ENCODE measurements at places on chromosomes 5 and 9. TPM values are rescaled to one million over a fixed set of nuclear protein-coding genes. Genes with fewer than 3 reads are reported as not detected.

Gene SHC3
- total RNA-seq, result 13.9 TPM

Gene SMC2
- total RNA-seq, result 12.4 TPM

Gene ACTBL2
- total RNA-seq, result 1.7 TPM

Gene RNF180
- 0.36 TPM for total RNA-seq

Gene PCDHGB6
- total RNA-seq, result 2.8 TPM

Gene PCDHA4
- total RNA-seq, result under 0.01 TPM

Gene ACER2
- total RNA-seq, result 1.6 TPM

Gene PRDM9
- total RNA-seq, result not detected

Gene GCNT4
- 1.8 TPM for total RNA-seq

Gene MCTP1
- total RNA-seq, result not detected

Gene FCN2
- total RNA-seq, result not detected

Gene MRRF
- total RNA-seq, result 35.8 TPM

Gene TNFSF8
- not detected for total RNA-seq

Gene HCN1
- not detected for total RNA-seq

Gene LECT2
- total RNA-seq, result not detected

Gene CXCL14
- under 0.01 TPM for total RNA-seq

Gene SLC36A3
- total RNA-seq, result not detected

Gene TRPM3
- total RNA-seq, result not detected

Gene QRFP
- not detected for total RNA-seq

Gene FTMT
- not detected for total RNA-seq

Gene FIBCD1
- total RNA-seq, result 1.1 TPM

Gene ADAM19
- total RNA-seq, result 38.3 TPM

Gene CDKN2B
- 5.6 TPM for total RNA-seq

Gene LRRC19
- total RNA-seq, result not detected

Gene FOXI1
- not detected for total RNA-seq

Gene CAVIN4
- 4.2 TPM for total RNA-seq

Gene PCDHB14
- total RNA-seq, result 0.28 TPM

Gene PDE8B
- total RNA-seq, result under 0.01 TPM

Gene RAD1
- total RNA-seq, result 21.5 TPM

Gene RGS7BP
- not detected for total RNA-seq

Gene FOXD4
- not detected for total RNA-seq

Gene CD14
- 0.18 TPM for total RNA-seq

Gene RNF183
- total RNA-seq, result not detected

Gene F12
- 0.56 TPM for total RNA-seq

Gene CDH9
- total RNA-seq, result not detected

Gene NPR3
- 88.2 TPM for total RNA-seq

Gene ADAMTS2
- 18.3 TPM for total RNA-seq

Gene WDR31
- 0.28 TPM for total RNA-seq

Gene TJP2
- total RNA-seq, result 49.3 TPM

Gene DNAI1
- not detected for total RNA-seq

Gene IL31RA
- total RNA-seq, result 0.90 TPM

Gene SCGB3A2
- not detected for total RNA-seq

Gene ARHGEF37
- 0.28 TPM for total RNA-seq

Gene UIMC1
- total RNA-seq, result 23.1 TPM

Gene PDE6A
- not detected for total RNA-seq

Gene SPATA24
- total RNA-seq, result 4.4 TPM

Gene VLDLR
- 9.0 TPM for total RNA-seq

Gene ACOT12
- total RNA-seq, result not detected

Gene OTP
- total RNA-seq, result not detected

Gene KLF4
- 1.3 TPM for total RNA-seq

Gene CER1
- total RNA-seq, result not detected

Gene STPG3
- total RNA-seq, result not detected

Gene SCAI
- total RNA-seq, result 14.5 TPM

Gene GFPT2
- 20.8 TPM for total RNA-seq

Gene TMEM232
- total RNA-seq, result 0.56 TPM

Gene CAMSAP1
- 19.5 TPM for total RNA-seq

Gene MYO10
- 93.0 TPM for total RNA-seq

Gene INSL4
- not detected for total RNA-seq

Gene ADGRD2
- total RNA-seq, result not detected
